ENCODE measurements at places on chromosomes 1 and 21.

- DNase-seq: no peak
Measured at GRCh38 chr1:209323743-209324142, 259.8 kb upstream of the CAMK1G start.

- DNase-seq: no peak
Measured at GRCh38 chr1:105730701-105731100, 1325.8 kb upstream of the PRMT6 start.

DNA sequence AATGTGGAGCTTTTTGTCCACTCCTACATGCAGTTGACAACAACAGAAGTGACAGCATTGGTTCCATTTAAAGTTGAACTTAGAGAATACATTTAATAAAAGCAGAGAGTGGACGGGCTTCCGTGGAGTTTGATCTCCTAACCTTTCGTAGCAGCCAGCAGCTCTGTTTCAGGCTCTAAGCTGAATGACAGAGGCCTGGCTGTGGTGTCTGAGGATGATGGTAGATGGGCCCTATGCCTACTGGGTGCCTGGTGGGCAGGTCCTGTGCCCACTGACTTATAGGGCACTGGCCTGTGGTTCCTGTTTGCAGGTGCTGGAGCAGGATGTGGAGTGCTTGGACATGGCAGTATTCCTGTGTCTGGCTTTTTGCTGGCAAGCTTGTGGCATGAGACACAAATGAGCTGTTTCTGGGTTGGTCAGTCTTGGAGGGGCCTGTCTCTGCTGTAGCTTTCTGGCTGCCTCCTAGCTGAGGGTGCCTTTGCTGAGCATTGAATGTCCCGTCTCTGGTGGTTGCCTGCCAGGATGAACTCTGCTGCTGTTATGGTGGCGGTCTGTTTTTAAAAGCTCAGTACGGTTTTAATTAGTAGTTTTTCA is 54.6 kb downstream of the PRDM2 start:
- DNase-seq: no peak

GRCh38 chr1:86470859-86471258 is 2.1 kb downstream of the CLCA1 start:
- DNase-seq: no peak

- DNase-seq: no peak
Measured at GRCh38 chr1:222443566-222443965, 104.3 kb downstream of the HHIPL2 start.

Data from stimulated activated CD8-positive, alpha-beta memory T cell treated with anti-CD3 and anti-CD28 coated beads, Interleukin-15, amount 100 ng/mL, for 4 hours (primary cell).